ENCODE measurements at places on chromosomes 1 and 21.

DNA sequence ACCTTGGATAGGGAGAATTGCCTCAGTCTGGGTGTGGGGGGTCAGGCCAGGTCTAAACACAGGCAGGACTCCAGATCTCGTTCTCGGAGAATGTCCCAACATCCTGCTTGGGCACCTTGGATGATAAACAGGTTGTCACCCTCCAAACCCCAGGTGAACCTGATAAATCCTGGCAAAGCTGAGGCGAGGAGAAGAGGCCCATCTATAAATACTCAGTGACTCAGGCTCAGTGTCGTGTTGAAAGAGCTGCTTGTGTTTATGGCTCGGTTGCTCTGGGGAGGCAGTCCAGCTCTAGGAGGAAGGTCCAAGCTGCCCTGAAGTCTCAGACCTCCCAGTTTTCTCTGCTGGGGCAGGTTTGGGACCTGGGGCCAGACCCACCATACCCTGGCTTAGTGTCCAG is 15.8 kb upstream of the TRIM63 start:
- DNase-seq, result no peak

DNA sequence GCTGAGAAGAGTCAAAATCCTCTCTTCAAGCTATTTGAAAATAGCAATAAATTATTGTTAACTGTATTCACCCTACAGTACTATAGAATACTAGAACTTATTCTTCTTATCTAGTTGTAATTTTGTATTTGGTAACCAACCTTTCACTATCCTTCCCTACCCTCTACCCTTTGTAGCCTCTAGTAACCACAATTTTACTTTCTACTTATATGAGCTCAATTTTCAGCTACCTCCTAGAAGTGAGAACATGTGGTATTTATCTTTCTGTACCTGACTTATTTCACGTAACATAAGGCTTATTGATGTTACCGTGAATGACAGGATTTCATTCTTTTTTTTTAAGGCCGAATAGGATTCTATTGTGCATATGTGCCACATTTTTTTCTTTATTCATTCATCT is 30.0 kb downstream of the ZC3H11B start:
- DNase-seq, result no peak

DNA sequence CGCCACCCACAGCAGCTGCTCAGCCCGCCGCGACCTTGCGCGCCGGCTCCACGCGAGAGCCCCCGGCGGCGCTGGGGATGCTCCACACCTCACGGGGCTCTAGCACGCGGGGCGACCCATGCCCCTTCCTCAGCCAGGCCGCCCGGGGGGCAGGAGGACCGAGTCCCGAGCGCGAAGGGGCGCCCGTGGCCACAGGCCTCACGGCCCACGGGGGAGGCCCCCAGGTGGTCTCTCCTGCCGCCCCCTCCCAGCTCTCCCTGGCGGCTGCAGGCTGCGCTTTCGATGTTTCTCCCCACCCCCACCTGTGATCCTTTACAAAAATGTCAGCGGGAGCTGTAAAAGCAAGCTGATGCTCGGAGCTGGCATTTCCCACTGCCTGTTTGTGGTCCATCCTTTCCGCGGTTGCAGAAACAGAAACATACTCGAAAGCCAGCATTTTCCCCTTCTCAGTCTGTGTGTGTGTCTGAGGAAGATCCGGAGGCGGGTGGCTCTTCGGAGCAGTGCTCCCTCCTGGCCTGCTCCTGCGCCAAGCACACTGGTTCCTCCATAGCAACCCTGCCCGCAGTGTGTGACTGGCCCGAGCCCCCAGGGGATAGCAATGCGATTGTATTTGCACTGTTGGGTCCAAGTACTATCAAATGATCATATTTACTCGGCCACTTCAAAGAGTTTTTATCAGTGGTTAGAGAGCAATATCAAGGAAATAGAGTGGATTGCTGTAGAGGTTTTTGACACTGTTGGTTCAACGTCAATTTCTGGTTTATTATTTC is 2.1 kb downstream of the KIF26B start:
- DNase-seq, result peak; percentile 74

- no peak for DNase-seq
Observed at GRCh38 chr1:218953386-218953785, 220.3 kb upstream of the LYPLAL1 start.

DNA sequence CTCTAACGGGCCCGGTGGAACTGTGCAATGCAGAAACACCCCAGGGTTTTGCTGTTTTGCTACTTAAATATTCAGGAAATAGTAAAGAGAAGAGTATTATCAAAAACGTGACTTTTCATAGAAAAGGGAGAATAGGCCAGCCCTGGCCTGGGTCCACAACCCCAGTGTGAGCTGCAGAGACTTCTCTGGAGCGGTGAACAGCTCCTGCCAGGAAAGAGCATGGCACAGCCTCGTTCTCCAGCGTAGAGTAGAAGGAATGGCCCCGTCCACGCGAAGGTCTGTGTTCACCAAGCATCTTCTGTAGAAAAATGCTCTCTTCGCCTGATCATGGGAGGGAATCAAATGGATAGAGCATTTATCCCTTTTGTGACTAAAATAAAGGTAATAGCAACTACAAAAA is 51.4 kb downstream of the PDE9A start:
- DNase-seq, result no peak

- peak; percentile 59 for DNase-seq
Observed at GRCh38 chr1:210739627-210740026, 394.3 kb downstream of the KCNH1 start.

DNA sequence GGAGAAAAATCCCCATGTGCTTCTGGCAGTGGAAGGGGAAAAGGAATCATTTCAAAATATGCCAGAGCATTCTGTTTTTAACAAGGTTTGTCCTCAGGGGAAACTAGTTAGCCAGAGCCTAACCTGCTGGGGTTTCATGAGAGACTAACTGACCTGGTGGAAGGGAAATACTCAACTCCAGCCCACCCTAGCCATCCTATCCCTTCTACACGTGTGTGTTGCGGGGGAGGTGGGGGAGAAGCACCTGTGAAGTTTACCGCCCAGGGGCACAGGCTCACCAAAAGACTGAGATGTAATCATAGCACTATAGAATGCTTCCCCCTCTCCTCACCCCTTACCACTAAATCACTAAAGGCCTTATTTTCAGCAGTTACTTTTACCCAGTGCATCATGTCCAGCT is 139.5 kb downstream of the GRIK3 start:
- peak; percentile 12 for DNase-seq

GRCh38 chr1:177366091-177366490 is 195.3 kb downstream of the BRINP2 start:
- DNase-seq, result no peak

DNA sequence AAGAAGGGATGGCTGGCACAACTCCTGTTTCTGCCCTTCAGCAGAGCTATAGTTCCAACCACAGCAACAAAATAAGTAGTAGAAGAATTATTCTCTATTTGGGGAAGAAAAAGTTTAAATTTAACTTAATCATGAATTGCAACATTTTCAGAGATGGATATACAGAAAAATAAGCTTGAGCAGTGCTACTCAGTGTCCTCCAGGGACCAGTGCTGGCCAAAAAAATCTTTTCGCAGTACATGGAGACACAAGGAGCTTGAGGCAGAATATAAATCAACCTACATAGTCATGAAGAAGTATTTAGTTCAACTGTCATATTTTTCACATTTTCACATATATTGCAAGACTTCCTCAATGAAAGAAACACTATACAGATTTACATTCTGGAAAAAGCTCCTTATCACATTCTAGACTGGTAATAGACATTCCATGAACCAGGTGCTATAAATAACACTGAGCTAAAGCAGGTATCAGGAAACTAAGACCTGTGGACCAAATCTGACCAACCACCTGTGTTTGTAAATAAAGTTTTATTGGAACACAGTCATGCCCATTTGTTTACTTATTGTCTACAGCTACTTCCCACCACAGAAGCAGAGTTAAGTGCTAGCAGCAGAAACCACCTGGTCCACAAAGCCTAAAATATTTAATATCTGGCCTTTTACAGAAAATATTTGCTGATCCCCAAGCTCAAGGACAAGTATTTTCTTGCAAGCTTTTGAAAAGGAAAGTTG is 101.9 kb downstream of the RGS21 start:
- no peak for DNase-seq

GRCh38 chr1:41540886-41541591 is 56.6 kb upstream of the EDN2 start:
- no peak for DNase-seq

GRCh38 chr1:26102526-26102925 is 9.1 kb upstream of the PDIK1L start:
- DNase-seq, result no peak

DNA sequence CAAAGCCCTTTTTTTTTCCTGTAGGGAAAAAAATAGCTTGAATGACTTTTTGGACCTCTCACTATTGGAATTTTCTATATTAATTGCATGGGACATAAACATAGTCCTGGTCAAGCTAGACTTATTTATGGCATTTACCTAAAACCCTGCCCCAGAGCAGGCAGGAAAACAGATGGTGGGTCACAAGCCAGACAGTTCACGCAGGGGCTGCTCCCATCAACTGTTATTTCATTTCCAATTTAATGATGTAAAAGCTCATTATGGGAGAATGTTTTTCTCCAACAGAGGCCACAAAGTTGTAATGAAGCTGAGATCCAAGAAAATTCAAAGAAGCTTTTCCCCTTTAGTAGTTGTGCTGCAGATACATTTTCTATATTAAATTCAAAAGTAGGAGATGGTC is 99.2 kb downstream of the SGIP1 start:
- DNase-seq, result no peak

DNA sequence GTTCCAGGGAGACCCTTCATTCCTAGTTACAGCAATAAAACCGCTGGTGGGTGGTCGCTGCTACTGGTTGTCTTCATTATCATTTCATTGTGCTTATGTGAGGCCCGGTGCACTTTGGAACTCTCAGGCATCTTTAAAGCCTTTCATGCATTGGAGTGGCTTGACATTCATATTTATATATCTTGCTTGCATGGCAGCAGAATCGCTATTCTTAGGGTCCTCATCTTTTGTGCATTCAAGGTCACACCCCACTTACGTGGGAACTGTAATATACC is 110.1 kb downstream of the ZBTB18 start:
- DNase-seq, result no peak

DNA sequence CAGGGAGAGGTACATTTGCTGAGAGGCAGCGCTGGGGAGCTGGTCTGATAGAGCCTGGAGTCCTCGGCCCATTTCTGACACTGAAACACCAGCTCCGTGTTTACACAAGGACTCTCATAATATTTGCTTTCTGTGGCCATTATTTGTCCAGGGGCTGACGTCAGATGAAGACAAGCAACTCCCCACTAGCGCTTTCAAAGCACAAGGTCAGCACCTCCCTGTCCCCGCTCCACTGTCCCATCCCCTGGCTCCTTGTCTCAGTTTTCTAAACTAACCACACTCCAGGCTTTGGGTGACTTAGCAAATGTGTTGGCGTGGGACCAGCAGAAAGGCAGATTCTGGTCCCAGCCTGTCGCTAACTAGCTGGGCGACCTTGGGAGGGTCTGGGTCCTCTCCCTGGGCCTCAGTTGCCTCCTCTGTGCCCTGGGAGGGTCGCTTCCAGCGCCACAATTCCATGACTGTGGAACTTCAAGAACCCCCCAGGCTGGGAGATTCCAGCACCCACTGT is 37.4 kb upstream of the ZBTB40 start:
- DNase-seq, result peak; percentile 45

DNA sequence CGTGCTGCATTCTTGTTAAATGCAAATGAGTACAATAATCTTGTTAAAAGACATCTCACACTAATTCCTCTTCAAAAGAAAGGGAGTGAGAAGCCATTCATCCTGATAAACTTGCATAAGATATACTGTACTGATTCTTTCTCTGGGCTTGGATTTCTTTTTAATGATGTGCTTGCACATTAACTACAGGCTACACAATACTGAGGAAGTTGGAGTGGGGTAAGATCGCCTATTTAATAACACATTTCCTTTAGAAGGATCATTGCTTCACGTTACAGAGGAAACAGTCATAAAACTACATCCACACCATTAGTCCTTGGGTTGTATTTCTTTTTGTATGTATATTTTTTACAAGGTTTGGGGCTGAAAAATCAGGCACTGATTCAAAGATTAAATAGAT is 36.6 kb downstream of the NRIP1 start:
- DNase-seq, result no peak

- DNase-seq, result no peak
Observed at GRCh38 chr1:198793714-198794113, 154.9 kb downstream of the PTPRC start.

- no peak for DNase-seq
Observed at GRCh38 chr1:47766832-47767740, 230.1 kb downstream of the TRABD2B start.

- no peak for DNase-seq
Observed at GRCh38 chr21:43370091-43370658, 56.8 kb downstream of the SIK1 start.

DNA sequence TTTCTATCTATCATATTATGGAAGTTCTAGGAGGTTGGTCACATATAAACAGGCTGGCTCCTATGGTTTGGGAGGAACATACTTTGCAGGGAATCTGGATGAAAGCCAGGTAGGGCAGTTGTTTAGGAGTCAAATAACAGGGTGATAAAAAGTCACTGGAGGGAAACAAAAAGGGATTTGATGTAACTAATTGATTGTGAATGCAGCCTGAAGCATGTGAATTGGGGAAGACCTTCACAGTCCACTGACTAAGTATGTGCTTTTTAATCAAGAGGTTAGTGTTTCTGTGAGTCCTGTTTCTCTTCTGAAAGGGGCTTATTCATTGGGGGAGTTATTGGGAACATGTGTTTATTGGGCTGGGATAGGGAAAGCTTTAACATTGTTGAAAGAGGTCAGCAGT is 41.3 kb downstream of the HMCN1 start:
- DNase-seq, result no peak

DNA sequence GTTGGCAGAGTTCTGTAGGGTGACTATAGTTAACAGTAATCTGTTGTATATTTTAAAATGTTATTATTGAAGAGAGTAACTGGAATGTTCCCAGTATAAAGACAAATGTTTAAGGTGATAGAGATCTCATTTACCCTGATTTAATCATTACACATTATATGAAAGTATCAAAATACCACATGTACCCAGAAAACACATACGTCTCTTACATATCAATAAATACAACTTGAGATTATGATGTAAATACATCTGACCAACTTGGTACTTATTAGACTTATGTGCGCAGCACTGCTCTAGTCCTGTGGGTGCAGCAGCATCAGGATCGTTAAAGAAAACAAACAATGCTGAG is 670 bp upstream of the PARK7 start:
- no peak for DNase-seq

DNA sequence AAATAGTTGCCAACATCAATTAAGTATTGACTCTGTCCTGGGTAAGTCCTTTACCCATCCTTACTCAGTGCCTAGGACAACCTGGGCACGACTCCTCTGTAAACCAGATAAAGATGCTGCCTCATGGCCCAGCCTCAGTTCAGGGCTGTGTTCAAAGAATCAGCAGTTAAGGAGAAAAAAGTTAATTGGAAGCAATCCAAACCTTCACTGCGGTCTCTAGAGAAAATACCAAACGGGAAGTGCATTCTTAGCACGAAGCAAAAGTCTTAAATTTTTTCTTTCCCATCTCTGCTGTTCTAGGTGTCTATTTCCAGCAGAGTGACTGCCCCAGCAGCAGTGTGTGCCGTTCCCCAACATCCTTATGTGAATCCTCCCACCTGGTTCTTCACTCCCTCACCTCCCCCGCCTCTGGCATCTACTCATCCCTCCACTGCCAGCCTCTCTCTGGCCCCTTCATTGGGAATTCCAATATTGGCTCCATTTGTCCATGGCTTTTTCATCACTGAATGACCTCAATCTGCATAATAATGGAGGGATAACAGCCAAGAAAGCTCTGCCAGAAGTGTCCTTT is 23.2 kb downstream of the KANK4 start:
- DNase-seq, result no peak

Measured in islet precursor cell (in vitro differentiated cells).